Inflammatory macrophage treated with lipopolysaccharide for 1 hour (primary cell): ENCODE measurements at places on chromosomes 2 and 18.
A peak's percentile ranks its signal among the peaks of the same experiment; 100 is the strongest.

DNA sequence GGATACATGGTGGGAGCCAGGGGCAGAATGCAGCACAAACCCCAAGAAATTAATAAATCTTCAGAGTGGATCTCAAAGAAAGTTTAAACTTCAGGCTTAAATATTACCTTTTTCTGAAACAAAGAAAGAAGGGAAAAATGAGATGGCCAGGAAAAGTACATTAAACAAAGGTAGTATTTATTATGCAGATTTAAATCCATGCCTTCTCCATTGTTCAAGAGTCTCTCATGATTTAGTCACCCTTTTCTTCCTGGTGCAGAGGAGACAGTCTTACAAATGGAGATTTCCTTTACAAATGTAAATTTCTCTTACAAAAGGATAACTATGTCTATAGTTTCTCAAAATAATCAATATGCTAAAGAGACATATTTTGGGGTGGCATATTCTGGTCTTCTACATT lies 33.4 kb upstream of the PPM1B start:
- DNase-seq: no peak

GRCh38 chr2:29583548-29584156 lies 337.7 kb downstream of the ALK start:
- no peak for DNase-seq

- no peak for DNase-seq
Measured at GRCh38 chr2:197042739-197043196, 116.3 kb upstream of the PGAP1 start.

DNA sequence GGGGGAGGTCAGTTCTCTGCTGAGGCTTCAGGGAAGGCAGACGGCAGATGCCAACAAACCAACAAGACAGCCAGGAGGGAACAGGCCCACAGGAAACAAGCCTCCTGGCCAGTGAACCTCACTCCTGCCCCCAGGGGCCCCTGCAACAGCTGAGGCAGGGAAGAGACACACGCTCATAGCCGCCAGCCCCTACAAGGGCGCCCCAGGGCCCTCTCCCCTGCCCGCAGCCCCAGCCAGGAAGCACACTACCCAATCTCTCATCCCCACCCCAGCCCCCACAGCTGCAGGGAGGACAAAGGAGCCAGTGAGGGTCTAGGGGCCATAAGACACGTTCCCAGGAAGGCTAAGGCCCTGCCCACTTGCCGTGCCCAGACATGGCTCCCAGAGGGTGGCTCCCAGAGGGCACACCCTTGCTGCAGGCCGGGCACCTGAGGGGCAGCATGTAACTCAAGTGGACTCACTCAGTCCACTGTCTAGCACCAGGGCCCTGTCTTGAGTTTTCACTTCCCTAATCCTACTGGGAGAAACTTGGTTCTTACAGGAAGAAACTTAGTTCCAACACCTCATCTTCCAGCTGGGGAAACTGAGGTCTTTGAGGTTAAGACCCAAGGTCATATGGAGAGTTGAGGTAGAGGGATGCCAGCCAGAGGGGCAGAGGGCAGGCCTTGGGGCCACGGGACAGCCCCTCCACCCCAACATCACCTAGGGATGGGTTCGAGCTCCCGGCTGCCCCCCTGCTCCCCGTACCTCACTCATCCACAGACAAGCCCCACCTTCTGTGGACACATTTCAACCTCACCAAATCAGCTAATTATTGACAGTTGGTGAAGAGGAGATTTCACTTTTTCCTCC lies 37.3 kb downstream of the EMX1 start:
- DNase-seq: no peak

DNA sequence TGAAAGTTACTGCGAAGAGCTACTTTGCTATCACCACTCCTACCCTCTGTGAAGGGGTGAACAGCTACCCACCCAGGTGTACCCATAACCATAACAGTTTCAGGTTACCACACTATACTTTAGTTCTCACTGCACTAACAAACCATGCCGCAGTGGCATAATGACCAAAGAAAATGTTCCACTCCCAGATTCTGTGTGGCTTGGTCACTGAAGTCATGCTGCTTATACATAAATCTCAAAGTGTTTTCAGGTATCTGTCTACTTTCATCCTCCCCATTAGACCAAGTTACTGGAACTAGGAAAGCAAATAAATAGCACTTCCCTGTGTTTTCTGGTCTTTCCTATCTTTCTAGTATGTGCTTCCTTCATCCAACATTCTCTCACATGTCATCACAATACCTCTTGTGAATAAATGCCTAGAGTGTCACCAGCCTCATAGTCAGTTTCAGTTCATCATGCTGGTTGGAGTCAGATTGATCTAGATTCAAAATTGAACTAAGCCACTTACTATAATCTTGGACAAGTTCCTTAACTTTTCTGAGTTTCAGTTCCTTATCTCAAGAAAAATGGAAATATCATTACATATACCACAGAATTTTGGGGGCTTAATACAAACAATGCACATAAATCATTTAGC lies 293.6 kb downstream of the FSIP2 start:
- peak; percentile 2 for DNase-seq

GRCh38 chr2:156294945-156295580 lies 37.5 kb downstream of the NR4A2 start:
- DNase-seq: no peak

- DNase-seq: no peak
Measured at GRCh38 chr18:54052259-54052658, 172.2 kb downstream of the MBD2 start.

DNA sequence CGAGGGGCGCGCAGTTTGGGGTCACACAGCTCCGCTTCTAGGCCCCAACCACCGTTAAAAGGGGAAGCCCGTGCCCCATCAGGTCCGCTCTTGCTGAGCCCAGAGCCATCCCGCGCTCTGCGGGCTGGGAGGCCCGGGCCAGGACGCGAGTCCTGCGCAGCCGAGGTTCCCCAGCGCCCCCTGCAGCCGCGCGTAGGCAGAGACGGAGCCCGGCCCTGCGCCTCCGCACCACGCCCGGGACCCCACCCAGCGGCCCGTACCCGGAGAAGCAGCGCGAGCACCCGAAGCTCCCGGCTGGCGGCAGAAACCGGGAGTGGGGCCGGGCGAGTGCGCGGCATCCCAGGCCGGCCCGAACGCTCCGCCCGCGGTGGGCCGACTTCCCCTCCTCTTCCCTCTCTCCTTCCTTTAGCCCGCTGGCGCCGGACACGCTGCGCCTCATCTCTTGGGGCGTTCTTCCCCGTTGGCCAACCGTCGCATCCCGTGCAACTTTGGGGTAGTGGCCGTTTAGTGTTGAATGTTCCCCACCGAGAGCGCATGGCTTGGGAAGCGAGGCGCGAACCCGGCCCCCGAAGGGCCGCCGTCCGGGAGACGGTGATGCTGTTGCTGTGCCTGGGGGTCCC lies at the start of gene ITGA4:
TSS of gene ITGA4 (plus strand) at position 266 of the 620 bp plus-strand sequence. CDS start at position 535, 269 bp downstream.
- DNase-seq: peak; percentile 42

DNA sequence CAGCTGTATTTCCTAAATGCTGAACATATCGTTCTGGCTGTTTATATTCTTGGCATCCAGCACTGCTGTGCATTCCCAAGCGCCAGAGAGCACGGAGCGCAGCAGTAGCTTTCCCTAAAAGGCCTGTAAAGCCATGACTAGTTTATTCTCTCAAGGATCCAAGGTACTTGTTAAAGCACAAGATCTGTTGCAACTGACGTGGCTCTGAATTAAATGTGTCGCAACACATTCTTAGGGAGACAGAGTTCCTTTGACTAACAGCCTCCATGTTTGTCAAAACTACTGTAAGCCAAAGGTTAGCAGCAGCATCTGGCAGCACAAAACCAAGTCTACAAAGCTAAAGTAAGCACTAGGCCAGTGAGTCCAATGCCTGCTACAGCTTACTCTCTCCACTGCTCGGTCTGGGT lies 188.6 kb upstream of the FN1 start:
- DNase-seq: peak; percentile 43

DNA sequence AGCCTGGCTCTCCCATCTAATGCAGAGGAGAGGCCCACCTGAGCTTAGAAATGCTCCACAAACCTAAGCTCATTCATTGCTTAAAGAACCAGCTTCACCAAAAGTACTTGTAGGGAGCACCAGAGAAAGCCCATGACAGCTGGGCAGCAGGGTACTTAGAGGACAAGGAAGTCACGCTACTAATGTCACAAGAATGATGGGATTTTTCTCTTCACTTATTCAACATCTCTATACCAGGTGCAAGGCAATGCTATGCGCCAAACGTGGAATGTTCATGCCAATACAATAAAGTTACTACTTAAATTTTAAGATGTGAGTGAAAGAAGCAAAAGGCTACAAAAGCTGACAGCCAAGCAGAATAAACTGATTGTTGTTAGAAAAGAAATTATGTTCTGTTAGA lies 36.0 kb downstream of the LONRF2 start:
- DNase-seq: no peak

GRCh38 chr2:16763056-16763455 lies 97.4 kb upstream of the CYRIA start:
- no peak for DNase-seq

GRCh38 chr2:40440835-40441234 lies 11.1 kb downstream of the SLC8A1 start:
- DNase-seq: peak; percentile 71

DNA sequence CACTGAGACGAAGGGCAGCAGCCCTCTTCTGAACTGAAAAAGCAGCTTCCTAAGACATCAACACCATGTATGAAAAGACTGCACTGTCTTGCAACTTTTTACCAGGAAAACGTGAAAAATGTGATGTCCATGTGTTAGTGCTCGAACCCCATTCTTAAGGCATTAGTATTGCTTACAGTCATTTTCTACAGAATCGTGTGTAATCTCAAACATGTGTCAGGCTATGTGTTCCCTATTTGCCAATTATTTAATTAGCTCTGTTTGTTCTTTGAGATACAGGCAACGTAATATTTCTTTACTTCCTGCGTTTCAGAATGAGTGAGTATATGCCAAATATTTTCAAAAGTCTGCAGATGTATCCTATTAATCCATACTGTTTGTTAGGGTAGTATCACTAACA lies 307.7 kb upstream of the CCDC68 start:
- DNase-seq: no peak

DNA sequence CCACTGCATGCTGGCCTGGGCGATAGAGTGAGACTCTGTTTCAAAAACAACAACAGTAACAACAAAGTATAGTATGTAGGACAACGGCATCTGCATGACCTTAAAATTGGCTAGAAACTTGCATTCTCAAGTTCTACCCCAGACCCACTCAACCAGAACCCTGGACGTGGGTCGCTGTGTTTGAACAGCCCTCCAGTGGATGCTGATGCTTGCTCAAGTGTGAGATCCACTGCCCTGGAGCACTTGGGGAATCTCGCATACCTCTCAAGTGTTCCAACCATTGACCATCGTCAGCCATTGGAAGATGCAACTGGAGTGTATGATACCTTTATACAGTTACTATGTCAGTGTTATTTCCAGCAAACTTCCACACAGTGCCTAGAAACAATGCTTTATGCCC lies 435.9 kb downstream of the DCDC2C start:
- no peak for DNase-seq

DNA sequence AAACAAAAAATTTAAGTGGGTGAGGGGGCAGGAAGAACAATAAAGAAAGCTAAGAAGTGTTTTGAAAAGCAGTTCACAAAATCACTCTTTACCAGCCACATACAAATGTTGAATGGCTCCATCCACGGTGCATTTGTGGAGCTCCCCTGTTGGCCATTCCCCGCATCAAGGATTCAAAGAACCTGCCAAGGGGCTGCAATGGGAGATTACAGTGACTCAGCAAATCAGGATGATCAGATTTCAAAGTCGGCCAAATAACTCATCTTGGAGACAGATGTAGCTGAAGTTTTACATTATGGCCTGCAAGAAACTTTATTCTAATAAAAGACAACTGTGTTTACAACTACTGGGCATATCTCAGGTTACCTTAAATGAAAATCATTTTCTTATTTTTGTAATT lies 26.9 kb downstream of the COL4A3 start:
- no peak for DNase-seq

GRCh38 chr2:48695991-48696390 lies 59.5 kb downstream of the LHCGR start:
- DNase-seq: no peak

DNA sequence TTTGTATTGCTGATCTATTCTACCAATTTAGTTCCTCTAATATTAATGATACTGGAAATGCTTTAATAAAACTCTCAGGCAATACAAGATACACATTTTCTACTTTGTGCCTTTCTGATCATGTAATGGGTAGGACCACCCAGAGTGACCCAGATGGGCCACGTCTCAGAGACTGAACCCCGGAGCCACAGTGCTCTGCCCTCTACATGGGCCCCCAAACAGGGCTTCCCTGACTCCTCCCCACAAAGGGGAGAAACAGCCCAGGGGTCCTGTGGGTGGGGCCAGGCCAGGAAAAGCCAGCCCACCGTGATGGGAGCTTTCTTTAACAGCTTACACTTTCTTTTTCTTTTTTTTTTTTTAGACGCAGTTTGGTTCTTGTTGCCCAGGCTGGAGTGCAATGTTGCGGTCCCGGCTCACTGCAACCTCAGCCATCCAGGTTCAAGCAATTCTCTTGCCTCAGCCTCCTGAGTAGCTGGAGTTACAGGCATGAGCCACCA lies 18.4 kb downstream of the HDAC4 start:
- DNase-seq: no peak

DNA sequence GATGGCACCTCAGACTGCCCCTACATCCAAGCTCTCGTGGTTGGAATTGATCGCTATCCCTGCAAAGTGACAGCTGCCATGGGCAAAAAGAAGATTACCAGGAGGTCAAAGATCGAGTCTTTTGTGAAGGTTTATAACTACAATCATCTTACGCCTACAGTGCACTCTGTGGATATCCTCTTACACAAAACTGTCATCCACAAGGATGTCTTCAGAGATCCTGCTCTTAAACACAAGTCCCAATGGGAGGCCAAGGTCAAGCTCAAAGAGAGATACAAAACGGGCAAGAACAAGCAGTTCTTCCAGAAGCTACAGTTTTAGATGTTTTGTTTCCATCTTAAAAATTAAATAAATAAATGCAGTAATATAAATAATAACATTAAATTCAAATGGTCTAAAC lies 45.4 kb downstream of the INO80D start:
- DNase-seq: no peak

- no peak for DNase-seq
Measured at GRCh38 chr2:157061799-157062198, 195.7 kb upstream of the GALNT5 start.

- no peak for DNase-seq
Measured at GRCh38 chr18:61639886-61640285, 252.9 kb downstream of the RNF152 start.

- no peak for DNase-seq
Measured at GRCh38 chr18:33424266-33424946, 16.1 kb downstream of the CCDC178 start.

- no peak for DNase-seq
Measured at GRCh38 chr2:56960581-56960980, 776.8 kb downstream of the CCDC85A start.

- DNase-seq: peak; percentile 10
Measured at GRCh38 chr2:219041252-219041651, at the start of gene CFAP65. Gene CFAP65, minus strand, starts transcription at chr2:219041516. Its CDS starts 2,468 bp downstream, at chr2:219039048.

DNA sequence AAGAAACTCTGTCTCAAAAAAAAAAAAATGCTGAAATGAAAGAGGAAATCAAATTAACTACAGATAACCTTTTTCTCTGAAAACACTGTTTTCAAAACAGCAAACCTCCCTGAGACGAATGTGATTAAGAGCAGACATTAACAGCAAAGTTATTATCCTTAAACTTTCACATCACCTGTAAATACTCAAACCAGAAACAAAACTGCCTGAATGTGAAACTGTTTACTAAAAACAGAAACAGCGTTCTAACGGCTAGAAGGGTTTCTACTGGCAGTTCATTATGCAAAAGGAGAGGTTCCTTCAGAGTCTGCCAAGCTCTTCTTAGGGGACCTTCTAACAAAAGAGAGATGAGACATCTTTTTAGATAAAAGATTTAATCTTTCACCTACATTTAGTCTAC lies 45.9 kb downstream of the PNO1 start:
- no peak for DNase-seq

- no peak for DNase-seq
Measured at GRCh38 chr18:40096675-40097074, 1858.4 kb upstream of the PIK3C3 start.

GRCh38 chr2:172921532-172922236 lies 154.0 kb upstream of the MAP3K20 start:
- no peak for DNase-seq
